ENCODE measurements at places on chromosomes 16 and 17.
A peak's percentile ranks its signal among the peaks of the same experiment; 100 is the strongest.

DNA sequence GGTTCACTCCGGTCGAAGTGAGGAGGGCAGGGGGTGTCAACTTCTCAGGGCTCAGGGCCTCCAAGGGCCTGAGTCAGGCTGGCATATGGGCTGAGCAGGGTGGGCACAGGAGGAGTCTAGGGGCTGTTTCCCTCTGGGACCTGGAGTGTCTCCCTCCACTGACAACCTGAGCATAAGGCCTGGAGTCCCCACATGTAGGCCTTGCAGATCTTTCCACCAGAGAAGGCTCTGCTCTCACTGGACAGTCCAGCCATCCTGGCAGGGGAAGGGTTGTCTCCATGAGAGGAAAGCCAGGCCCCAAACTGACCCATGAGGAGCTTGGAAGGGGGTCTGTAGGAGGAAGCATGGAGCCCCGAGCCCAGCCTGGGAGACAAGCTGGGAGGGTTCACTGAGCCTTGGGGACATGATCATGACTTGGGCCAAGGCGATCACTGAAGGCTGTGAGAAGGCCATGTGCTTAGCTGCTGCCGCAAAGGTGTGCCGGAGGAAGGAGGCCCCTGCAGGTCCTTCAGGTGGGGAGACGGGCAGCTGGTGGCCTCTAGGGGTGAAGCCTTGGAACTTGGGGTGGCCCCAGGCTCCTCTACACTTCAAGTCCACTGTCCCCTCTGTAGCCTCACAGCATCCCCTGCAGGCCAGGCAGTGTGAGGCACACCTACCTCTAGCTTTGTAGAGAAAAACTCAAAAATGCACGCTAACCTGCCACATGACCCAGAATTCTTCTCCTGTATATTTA lies 9.9 kb downstream of the CMTM2 start:
- DNase-seq, result no peak

DNA sequence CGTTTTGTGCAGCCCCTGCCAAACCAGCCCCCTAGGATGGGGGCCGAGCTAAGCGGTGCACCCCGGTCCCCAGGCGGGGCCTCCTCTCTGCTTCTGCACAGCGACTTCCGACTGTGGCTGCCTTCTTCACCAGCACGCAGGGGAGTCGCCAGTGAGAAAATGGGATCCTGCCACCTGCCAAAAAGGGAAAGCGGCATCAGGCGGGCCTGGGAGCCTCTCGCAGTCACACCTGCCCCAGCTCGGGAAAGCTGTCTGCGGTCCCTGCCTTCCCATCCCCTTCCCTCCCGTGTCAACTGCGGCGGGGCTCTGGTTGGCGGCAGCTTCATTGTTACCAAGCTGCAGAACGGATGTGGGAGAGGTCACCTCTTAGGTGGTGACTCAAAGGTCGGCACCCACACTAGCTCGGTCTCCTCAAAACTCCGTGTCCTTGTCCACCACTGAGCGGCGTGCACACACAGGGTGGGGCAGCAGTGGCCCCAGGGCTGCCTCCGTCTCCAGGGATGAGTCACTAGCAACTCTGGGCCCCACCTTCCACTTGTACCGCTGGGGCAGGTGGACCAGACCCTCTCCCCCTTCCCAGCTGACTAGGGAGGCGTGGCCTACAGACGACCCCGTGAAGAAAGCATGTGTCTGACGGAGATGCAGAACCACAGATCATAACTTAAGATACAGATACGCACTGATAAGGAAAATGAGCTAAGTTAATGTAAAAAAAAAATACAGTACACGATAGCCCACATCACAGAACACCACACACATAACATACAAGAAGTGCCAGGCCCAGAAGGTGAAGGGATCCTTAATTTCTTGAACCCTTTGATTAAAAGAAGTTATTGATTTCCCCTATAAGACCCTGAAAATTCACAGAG lies 1.5 kb upstream of the PCYT2 start:
- no peak for DNase-seq

GRCh38 chr16:19882646-19883045 lies 2.0 kb downstream of the GPRC5B start:
- no peak for DNase-seq

DNA sequence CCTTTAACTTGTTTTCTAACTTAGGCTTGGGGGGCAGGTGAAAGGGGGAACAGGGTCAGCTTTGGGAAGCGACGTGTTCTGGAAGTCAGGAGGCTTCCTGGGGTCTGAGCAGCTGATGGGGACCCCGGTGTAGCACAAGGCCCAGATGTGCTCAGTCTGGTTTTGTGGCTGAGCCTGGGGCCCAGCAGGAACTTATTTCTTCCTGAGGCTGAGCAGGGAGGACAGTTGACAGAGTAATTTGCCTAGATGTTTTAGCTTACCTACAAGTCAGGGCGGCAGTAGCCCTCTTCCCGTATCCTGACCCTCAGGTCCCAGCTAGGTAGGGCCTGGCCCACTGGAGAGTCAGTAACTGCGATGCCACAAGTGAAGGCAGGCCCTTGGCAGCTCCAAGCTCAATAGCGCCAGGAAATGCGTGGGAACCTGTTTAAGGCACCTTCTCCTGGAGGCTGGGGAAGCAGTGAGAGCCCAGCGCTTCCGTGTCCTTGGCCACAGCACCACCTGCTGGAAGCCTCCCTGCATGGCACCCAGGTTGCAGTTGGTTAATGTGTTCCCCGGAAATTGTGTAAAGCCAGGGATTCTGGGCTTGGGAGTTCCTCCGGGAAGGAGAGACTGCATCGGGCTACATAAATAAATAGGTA lies 5.2 kb downstream of the CCR7 start:
- peak; percentile 60 for DNase-seq

- DNase-seq, result no peak
These were observed 183.1 kb downstream of the SALL1 start for GRCh38 chr16:50967827-50968612.

DNA sequence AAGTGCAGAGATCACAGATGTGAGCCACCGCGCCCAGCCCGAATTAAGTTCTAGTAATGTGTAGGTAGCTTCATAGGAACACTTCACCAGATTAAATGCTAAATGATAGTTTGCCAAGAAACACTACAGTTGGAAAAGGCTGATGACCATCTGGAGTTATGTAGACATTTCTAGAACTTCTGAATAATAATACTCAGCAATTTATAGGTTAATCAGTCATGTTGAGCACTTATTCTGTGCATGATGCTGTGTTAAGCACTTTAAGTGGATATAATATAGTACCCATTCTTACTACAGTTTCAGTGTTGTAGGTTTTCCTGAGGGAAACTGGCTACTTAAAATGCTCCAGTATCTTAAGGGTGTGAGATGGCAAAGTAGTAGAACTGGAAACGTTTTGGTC lies 45.2 kb downstream of the NUP93 start:
- no peak for DNase-seq

DNA sequence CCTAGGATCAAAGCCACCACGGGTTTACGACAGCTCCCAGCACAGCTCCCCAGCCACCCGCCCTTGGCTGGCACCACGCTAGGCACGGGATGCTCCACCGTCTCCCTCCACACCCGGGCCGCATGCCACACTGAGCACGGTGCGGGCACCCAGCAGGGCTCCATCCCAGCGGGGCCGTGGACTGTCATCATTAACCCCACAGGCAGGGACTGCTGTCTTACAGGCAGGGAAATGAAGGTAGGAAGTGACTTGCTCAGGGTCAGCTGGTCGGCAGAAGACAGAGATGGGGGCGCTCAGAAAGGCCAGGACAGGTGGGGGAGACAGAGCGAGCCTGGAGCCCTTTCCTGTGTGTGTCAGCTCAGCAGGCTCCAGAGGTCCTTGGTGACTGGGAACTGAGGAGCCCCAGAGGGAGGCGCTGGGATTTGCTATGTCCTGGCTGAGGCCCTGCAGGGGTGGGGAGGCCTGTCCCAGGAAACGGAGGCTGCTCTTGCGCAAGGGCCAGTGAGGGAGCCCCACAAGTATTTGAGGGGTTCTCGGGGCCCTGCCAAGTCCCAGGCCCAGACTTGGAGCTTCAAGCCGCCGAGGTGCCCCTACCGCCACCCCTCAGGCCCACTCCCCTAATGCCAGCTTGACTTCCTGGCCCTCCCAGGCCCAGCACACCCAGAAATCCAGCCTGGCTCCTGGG lies 3.2 kb downstream of the UBALD1 start:
- no peak for DNase-seq

DNA sequence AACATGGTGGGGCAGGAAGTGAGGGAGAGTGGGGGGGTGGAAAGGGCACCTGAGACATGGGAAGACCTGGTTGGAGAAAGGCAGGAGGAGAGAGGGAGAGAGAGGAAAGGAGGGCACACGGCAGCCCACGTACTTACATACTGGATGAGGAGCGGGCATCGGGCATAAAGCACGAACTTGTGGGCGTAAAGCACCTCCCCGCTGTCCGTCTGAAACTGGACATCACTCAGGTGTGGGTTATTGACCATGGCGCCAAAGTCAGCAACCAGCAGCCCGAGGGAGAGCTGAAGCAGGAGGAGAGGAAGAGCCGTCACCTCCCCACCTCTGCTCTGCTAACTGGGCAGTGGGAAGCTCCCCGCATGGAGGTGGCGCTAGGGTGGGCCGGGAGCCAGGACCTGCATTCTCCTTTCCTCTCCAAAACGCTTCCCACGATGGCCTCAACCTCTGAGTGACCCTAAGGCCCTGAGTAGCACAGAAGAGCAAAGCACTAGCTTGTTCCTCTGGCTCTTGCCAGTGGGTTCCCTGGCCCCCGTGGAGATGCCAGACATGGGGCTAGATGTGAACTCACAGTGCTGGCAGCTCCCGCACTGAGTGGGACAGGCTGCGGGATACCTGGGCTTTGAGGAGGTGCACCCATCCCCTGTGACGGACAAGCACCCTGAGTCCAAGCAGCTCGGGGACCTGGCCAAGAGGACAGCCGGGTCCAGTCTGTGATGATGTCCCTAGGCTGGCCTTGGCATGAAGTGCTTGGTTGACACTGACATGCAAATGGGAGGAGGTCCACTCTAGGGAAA lies 16.9 kb downstream of the SLX4 start:
- DNase-seq, result no peak

- DNase-seq, result no peak
These were observed 2.8 kb upstream of the MSI2 start for GRCh38 chr17:57253362-57254065.

DNA sequence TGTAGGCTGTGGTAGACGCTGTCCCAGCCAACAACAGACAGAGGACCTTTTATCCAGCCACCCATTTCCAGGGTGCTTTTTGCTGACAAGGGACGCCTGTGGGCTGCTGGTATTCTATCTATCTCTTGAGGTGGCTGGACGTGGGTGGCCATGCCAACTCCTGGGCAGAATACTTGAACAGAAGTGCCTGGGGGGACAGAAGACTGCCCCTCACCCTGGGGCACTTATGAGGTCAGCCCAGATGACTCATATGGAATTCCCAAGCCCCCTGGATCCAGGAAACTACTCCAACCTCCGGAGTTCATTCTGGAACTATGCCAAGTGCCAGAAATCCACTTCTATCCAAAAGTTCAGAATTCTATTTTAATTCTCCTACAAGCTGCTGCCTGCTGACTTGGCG lies 61.3 kb downstream of the CDRT4 start:
- no peak for DNase-seq

- no peak for DNase-seq
These were observed 27.2 kb upstream of the METRNL start for GRCh38 chr17:83052241-83052564.

DNA sequence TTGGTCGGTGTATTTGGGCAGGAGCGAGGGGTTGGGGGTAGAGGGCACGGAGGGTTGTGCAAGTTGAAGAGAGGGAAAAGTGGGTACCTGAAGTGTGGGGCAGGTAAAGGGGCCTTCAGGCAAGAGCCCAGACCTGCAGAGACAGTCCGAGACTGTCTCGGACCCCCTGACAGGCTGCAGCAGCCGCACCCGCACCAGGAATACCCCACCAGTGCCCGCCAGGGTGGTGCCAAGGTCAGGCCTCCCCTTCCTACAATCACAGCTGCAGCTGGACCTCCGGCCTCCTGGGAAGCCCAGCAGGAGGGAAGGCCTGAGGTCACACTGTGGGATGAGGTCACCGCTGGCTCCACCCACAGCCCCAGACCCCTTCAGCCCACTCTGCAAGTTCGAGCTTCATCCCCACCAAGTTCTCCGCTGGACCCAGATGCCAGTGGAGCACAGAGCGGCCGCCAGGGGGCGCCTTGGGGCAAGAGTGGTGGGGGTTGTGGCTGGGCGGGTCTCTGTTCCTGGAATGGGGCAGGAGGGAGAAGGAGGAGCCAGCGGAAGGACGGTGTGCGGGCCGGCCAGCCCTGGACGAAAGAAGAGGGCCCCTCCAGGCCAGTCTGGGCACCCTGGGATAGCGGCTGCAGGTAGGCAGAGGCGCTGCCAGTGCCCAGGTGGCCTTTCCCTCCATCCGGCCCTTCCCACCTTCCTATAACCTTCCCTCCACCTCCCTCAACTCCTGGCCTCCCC lies at the start of gene HSD3B7:
TSS of gene HSD3B7 (plus strand) at position 539 of the 732 bp plus-strand sequence. CDS start 452 bp downstream, outside the sequence.
- DNase-seq, result no peak

Measured in NCI-H1417 treated with DMSO at 0.1 percent for 48 hours (cell line).